H7 (cell line): ENCODE measurements at places on chromosomes 7 and 10. TPM values are rescaled to one million over a fixed set of nuclear protein-coding genes. Genes with fewer than 3 reads are reported as not detected.
A peak's percentile ranks its signal among the peaks of the same experiment; 100 is the strongest.

Gene BMI1
- 1.3 and 4.1 TPM in 2 replicates for total RNA-seq

GRCh38 chr7:132220060-132220459 is 356.2 kb downstream of the PLXNA4 start:
- DNase-seq: no peak

DNA sequence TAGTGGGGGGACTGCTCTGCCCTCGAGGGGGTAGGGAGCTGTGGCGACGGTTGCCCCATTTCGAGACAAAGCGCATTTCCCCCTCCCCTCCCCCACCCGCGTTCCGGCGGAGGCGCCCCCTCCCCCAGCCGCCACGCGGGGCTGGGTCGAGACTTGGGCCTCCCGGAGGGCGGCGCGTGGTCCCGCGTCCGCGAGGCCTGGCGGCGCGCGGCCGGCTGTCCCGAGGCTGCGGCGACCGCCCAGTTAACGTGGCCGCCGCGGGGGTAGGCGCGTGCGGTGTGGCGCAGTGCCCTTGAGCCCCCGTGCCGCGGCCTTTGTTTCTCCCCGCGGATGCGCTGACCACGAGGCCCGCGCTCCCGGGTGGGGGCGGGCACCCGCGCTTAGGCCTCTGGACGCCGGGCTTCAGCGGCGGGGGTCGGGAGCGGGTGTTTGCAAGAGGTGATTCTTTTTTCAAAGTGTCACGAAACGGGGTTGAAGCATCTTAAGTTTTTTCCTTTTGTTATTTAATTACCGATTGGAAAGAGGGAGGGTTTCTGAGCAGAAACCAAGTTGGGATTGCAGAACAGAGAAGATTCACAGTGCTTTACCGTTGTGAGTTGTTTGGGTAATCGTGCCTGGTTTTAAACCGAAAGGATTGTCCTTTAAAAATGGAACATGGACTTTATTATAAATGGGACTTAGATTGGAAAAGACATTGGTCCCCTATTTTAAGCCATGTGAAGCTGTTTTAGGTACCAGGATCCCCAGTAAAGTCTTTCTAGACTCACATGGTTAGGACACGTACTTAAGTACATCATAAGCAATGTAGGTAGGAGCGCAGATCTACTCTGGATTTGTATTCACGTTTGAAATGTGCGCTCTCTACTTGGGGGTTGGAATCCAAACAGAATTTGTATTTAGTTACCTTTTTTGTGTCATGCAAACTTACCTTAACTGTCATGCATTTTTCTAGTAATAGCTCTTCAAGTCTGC is 760 bp downstream of the CBX3 start:
- DNase-seq: peak; percentile 68

- DNase-seq: peak; percentile 24
These were observed 3.7 kb downstream of the AGR2 start for GRCh38 chr7:16801111-16801542.

Gene CFAP69
- 2.0 and 2.9 TPM in 2 replicates for total RNA-seq

- no peak for DNase-seq
These were observed 10.2 kb upstream of the EFCAB10 start for GRCh38 chr7:105591522-105591921.

- DNase-seq: no peak
These were observed 533.1 kb downstream of the KCNMA1 start for GRCh38 chr10:77104459-77104980.

Gene OR2A1
- total RNA-seq: 0.74 TPM in 1 of 2 replicates, not detected in the other

- DNase-seq: no peak
These were observed 42.4 kb downstream of the TBATA start for GRCh38 chr10:70742537-70743429.

Gene AKR1B15
- not detected in 2 replicates for total RNA-seq

Gene CYP2E1
- total RNA-seq: 0.90 and 1.2 TPM in 2 replicates

GRCh38 chr7:33310546-33310945 is 181.2 kb downstream of the BBS9 start:
- DNase-seq: no peak

Gene ANKRD1
- total RNA-seq: 0.22 and 1.3 TPM in 2 replicates

GRCh38 chr10:30491204-30491915 is 57.4 kb downstream of the MAP3K8 start:
- no peak for DNase-seq

Gene EXOC6
- total RNA-seq: 6.2 and 13.6 TPM in 2 replicates

GRCh38 chr7:32259931-32260596 is 189.9 kb upstream of the PDE1C start:
- no peak for DNase-seq

DNA sequence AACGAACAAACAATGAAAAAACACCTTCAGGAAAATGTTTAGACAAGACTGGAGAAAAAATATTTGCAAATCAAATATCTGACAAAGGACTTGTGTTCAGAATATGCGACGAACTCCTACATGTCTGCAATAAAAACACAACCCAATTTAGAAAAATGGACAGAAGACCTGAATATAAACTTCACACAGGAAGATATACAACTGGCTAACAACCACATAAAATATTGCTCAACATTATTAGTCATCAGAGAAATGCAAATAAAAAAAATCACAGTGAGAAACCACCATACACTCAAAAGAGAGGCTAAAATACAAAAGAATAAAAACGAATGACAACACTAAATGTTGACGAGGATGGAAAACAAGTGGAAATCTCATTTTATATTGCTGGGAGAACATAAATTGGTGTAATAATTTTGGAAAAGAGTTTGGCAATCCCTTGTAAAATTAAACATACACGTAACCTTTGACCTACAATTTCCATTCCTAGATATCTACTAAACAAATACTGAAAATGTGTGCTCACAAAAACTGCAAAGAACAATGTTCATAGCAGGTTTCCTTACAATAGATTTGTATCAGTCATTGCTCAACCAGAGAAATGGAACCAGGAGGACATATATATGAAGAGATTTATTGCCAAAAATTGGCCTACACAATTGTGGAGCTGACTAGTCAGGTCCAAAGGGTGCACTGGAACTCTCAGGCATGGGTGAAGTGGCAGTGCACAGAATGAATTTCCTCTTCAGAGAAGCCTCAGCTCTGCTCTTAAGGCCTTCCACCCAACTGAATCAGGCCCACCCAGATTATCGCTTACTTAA is 82.9 kb upstream of the OGDHL start:
- no peak for DNase-seq

Gene GNG11
- 1.3 and 1.9 TPM in 2 replicates for total RNA-seq

- no peak for DNase-seq
These were observed 21.0 kb upstream of the HILPDA start for GRCh38 chr7:128434413-128435326.

Gene SUV39H2
- total RNA-seq: 26.8 and 27.6 TPM in 2 replicates

- no peak for DNase-seq
These were observed 72.5 kb downstream of the CXCL12 start for GRCh38 chr10:44312401-44312800.

DNA sequence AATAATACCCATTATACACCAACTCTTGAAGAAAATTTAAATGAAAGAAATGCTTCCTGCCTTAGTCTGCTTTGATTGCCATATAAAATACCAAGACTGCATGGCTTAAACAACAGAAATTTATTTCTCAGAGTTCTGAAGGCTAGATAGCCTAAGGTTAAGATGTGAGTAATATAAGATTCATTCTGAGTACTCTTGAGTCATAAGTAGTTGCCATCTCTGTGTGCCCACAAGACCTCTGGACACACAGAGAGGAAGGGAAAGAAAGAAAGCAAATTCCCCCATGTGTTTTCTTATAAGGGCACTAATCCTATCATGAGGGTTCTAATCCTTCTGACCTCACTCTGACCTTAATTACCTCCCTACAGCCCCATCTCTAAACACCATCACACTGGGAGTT is 201.2 kb downstream of the PTN start:
- DNase-seq: no peak

DNA sequence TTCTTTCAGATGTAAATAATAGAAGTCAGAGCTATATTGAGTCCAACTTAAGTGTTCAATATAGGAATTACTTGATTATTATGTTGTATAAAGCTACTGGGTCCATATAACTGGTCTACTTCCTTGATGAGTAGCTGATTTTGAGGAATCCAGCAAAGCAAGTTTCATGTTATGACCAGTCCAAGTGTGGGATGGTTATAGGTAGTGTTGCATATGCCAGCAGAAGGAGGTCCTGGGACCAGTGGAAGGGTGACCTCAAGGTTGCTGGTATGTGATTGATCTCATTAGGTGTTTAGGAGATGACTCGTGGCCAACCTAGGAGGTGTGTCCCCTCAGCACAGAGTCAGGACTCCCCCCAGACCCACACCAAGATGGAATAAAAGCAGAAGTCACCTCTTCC is 551.5 kb downstream of the KCNMA1 start:
- DNase-seq: no peak

Gene LMBR1
- total RNA-seq: 32.0 and 34.4 TPM in 2 replicates
